ENCODE measurements at places on chromosomes 16 and 17. TPM values are rescaled to one million over a fixed set of nuclear protein-coding genes. Genes with fewer than 3 reads are reported as not detected.

Gene SHISA9
- 0.06 TPM for total RNA-seq

Gene MYH1
- total RNA-seq: not detected

Gene PLA2G10
- total RNA-seq: not detected

Gene KARS1
- 178 TPM for total RNA-seq

Gene GJD3
- 1.3 TPM for total RNA-seq

Gene KRTAP1-3
- not detected for total RNA-seq

Gene RASL10B
- total RNA-seq: 0.10 TPM

Gene ZCCHC14
- total RNA-seq: 11.6 TPM

Gene PHOSPHO1
- total RNA-seq: 1.1 TPM

Gene IL21R
- total RNA-seq: 0.22 TPM

Gene COPS3
- total RNA-seq: 157 TPM

Gene MLLT6
- 29.1 TPM for total RNA-seq

Gene PMM2
- total RNA-seq: 91.2 TPM

Gene OTOP2
- total RNA-seq: 0.17 TPM

Gene SLC16A11
- total RNA-seq: not detected

Gene CCL11
- total RNA-seq: not detected

Gene CCL17
- not detected for total RNA-seq

Gene ABCA8
- 0.21 TPM for total RNA-seq

Gene ITGAX
- 1.3 TPM for total RNA-seq

Gene PHF23
- total RNA-seq: 94.3 TPM

Gene MRC2
- total RNA-seq: 57.5 TPM

Gene CLEC10A
- not detected for total RNA-seq

Gene KRT20
- 0.47 TPM for total RNA-seq

Gene ZNF423
- total RNA-seq: 0.16 TPM

Gene TPSD1
- not detected for total RNA-seq

Gene CDH8
- total RNA-seq: 0.47 TPM
